ENCODE measurements at places on chromosomes 5 and 9.

DNA sequence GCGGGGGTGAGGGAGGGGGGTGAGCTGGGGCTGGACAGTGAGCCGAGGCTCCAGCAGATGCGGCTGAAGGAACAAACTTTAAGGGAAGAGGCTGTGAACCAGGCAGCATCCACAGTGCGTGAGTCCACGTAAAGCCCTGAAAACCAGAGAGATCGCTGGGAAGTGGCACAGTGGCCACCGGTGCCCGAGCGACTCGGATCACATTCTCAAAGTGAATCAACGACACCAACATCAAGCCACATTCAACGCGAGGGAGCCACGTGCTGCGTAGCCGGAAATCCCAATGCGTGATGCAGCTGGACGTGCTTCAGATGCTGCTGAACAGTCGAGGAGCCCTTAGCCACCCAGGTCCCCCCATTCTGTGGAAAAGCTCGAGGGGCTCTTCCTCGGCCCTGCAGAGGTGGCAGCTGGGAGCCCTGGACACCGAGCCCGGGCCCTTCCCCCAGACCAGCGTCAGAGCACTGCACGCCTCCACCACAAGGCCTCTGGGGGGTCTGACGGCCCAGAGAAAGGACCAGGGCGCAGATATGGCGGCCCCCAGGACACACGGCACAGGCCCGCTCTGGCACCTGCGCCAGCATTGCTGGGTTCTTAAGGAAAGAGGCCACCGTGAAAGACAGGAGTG lies 53.7 kb upstream of the EXOC3 start:
- no peak for DNase-seq

DNA sequence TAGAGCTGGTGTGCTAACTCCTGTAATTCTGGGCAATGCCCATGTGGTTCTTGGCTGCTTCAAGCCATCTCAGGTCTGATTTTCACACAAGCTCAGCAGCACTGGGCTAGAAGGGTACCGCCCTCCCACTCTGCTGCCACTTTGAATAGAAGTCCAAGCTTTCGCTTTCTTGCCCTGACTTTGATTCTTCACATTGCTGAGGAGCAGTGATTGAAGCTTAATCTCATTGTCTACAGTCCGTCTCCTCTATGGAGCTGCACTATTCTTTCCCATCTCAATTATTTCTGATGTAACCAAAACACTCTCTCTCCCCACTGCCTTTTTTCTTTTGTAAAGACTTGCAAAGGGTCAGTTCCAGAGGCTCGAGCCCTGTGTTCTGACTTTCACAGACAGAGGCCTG lies 12.9 kb upstream of the RNF183 start:
- DNase-seq, result no peak

DNA sequence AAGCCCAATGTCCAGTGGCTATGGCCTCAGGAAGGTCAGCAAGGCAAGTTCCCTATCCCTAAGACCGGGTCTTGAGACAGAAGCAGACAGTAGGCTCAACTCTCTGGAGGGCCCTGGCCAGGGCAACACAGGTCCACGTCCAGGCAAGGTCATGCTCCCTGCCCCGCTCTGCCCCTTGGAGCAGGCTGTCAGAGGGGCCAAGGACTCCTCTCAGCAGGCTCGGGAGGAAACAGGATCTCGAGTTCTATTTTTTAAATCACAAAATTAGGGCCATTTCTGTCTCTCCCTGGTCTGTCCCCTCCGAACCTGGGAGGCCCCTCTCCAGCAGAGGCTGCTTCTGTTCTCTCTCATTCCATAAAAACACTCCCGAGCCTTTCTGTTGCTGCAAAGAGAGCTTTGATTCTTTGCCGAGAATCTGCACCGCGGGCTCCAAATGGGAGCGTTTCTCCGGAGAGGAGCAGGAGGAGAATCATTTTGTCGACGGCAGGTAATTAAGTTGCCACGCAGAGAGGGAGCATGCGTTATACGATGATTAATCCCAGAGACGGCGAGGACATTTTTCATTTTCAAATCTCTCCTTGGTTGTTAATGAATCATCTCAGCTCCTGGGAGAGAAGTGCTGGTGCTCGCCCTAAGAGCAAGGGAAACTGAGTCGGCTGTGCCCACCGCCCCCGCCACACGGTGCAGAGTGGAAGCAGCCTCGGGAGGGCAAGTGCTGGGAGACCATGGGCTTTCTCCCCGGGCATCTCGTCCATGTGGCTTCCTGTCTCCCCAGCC lies 24.5 kb upstream of the FCN1 start:
- no peak for DNase-seq

DNA sequence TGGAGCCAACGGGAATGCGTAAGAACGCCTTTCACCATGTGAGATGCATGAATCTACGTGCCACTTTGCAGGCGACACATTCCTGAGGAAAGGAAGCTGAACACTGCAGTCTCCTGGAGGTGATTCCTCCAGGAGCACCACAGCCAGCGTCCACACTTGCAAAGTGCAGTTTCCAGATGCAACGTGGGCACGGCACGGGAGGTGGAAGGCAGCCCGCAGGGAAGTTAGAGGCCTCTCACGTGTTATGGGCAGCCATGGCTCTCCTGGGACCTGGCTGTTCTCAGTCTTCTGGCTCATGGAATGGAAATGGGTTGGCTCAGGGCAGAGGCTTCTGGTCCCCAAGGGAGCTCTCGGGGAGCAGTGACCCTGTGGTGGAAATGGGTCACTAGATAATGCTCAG lies 381.0 kb upstream of the IRX4 start:
- DNase-seq, result no peak

- DNase-seq, result no peak
Observed at GRCh38 chr9:128416432-128417019, 4.1 kb upstream of the CERCAM start.

DNA sequence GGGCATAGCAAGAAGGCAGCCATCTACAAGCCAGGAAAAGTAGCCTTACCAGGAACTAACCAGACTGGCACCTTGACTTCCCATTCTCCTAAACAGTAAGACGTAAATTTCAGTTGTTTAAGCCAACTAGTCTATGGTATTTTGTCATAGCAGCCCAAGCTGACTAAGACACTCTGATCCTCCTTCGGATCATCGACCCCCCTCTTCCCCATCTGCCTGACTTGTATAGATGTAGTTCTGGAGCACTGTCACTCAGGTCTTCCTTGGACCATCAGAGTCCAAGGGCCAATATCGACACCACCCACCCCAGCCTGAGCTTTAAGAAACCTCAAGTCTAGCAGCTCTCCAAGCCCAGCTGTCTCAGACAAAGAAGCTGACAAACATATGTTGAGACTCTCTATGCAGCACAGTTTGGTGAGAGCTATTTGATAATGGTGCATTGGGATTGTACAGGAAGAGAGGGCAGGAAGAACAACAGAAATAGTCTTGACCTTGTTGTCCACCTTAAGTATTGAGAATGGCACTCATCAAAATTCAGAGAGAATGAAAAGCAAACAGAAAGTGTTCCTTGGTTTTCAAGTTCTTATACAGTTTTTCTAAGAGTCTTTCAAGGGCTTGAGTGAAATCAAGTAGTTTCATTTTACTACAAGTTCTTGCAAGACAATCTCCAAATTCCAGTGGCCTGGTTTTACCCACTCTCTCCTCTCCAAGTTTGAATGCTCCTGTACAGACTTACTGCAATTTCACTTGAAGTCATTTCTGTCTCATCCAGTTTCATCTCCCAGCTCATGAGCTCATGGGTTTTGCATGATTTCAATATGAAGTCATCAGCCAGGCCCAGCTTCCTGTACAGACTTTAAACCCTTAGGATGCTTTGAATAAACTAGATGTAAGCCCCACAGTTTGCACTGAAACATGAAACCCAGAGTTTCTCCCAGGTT lies 122.3 kb upstream of the RAI14 start:
- no peak for DNase-seq

DNA sequence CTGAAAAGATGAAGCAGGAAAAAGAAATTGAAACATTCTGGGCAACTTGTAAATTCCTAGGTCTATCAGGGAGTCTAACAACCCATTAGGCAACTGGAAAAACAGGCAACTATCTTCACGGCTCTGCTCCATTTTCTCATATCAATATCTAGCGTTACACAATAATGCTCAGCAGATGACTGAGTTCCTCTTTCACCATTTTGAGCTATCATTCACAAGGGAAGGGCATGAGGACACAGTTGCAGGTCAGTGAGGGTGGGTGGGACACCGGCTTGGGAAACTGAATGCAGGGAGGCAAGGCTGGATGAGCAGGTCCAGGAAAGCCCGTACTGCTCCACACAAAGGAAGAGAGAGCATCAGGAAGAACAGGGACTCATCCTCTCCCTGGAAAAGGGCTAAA lies 67.0 kb downstream of the FRMD3 start:
- no peak for DNase-seq

GRCh38 chr9:96399325-96399633 lies 15.8 kb upstream of the SLC35D2 start:
- no peak for DNase-seq

GRCh38 chr9:20111173-20111843 lies 322.5 kb upstream of the SLC24A2 start:
- no peak for DNase-seq

- peak; percentile 99 for DNase-seq
Observed at GRCh38 chr5:6872441-6873160, 159.4 kb downstream of the TENT4A start.

DNA sequence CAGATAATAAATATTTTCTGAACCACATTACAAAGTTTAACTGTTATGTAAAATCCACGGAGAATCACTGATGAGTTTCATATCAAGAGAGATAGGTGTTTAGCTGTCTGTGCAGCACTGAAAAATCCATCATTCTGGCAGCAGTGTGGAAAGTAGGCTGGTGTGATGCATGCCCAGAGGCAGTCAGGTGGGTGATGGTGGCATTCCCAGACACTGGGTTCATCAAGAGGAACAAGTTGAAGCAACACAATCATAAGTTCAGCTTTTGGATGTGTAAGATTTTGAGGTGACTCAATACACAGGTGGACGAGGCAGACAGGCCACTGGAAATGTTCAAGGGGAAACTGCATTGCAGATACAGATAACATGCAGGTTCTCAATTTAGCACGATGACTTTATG lies 11.9 kb downstream of the DNAH5 start:
- DNase-seq, result no peak

DNA sequence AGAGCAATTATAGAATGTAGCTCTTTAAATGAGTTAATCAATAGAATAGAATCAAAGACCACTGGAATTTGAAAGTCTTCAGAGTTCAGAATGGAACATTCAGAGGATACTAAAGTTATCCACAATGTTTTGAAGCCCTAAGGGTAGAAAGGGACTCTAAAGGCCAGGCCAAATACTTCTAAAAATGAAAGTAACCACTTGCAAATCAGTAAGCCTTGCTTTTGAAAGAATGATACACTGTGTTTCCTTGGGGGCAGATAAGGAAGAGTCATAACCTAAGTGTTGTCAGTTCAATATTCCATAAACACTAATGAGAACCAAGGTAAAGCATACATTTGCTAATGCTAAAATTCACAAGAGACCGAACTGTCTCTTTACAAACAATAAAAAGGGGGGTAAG lies 813.5 kb downstream of the PTPRD start:
- no peak for DNase-seq

DNA sequence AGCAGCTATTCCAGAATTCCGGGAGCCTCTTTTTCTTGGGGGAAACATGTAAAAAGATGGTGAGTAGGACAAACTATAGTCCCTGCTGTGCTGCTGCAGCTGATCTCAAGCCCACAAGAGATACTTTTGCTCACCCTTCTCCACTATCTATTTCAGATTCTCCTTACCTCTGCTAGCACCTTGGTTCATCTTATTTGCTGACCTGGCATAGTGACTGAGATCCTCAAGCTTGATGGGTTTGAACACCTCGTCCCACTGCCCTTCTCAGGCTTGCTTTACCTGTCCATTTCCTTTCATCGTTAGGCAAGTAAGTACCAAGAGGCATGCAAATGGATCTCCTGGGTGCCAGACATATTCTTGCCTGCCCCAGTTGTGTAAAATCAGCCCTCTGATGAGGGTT lies 338.4 kb upstream of the SMARCA2 start:
- DNase-seq, result no peak

- DNase-seq, result no peak
Observed at GRCh38 chr5:172463031-172463430, 8.7 kb upstream of the SH3PXD2B start.

DNA sequence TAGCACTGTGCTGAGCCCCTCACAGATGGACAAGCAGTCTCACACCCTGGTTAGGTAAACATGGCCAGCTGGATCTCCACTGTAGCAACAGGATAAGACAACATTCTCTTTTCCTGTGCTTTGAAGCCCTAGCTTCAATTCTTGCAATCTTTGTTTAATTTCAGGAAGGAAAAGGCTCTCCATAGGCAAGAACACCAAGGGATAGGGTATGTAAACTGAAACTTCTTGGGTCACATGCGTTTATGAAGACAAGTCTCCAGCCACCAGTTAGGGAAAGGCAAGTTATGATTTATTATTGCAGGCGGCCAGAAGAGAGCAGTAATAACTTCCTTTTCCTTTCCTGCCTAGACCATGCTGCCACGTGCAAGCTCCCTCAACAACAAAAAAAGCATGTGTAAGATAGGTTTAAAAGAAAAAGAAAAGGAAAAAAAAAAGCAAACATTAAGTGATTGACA lies 50.1 kb upstream of the POU5F2 start:
- peak; percentile 93 for DNase-seq

- peak; percentile 74 for DNase-seq
Observed at GRCh38 chr9:14314424-14314928, 535 bp upstream of the NFIB start.

GRCh38 chr5:111699976-111700375 lies 57.0 kb downstream of the NREP start:
- peak; percentile 11 for DNase-seq

DNA sequence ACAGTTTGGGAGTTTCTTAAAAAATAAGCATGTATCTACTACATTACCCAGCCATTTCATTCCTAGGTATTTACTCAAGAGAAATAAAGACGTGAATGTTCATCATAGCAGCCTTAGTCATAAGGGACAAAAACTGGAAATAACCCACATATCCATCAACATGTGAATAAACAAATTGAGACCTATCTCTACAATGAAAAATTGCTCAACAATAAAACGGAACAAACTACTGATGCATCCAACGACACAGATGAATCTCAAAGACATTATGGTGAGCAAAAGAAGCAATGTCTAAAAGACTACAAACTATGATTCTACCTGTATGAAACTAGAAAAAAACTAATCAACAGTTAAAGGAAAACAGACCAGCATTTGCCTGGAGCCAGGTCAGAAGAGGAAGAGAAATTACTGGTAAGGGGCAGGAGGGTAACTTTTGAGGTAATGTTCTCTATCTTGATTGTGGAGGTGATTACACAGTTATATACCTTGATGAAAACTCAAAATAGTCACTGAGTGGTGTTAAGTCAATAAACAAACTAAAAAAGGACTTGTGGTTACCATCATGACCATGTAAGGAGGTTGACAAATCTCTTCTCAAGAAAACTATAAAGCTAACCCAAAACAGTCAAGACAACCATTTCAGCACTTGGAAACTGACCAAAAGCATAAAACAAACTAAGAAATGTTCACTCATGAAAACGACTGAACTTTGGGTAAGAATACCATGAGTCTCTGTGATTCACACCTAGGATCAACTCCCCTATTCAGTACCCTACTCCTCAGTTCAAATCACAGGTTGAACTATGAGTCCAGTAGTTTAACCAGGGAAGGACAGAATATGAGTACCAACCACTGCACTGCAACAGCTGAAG lies 10.4 kb downstream of the UIMC1 start:
- no peak for DNase-seq

GRCh38 chr5:34415559-34416198 lies 240.4 kb upstream of the RAI14 start:
- no peak for DNase-seq
